ENCODE measurements at places on chromosomes 11 and 22.
A peak's percentile ranks its signal among the peaks of the same experiment; 100 is the strongest.

GRCh38 chr11:117273550-117274289 lies 17.4 kb upstream of the BACE1-AS start:
- no peaks in the 10 kb centered on the region for H3K36me3 ChIP-seq
- DNase-seq: no peak
- no peaks in the 10 kb centered on the region for H3K27me3 ChIP-seq
- no peak overlapping the region for H3K27ac ChIP-seq
- no peak overlapping the region for H3K4me3 ChIP-seq
- peaks cover 37% of the 10 kb centered on the region for H3K4me1 ChIP-seq

DNA sequence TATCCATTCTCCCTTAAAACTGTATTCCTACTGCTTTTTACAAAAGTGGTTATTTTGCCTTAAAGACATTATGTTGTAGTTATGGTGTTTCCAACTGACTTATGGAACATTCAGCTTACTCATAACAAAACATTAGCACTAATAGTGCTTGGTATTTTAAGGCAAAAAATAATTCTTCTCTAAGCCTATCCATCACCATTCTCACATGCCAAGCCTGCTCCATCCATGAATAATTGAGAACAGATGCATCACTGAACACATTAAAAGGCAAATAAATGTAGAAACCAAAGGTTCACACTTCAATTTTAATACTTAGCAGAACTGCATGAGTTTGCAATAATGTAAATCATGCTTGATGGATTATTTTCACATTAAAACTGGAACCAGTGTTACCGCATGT lies 42.3 kb upstream of the DDI1 start:
- H3K4me1 ChIP-seq: no peaks in the 10 kb centered on the region
- no peak for DNase-seq
- H3K27me3 ChIP-seq: no peaks in the 10 kb centered on the region

- no peaks in the 10 kb centered on the region for H3K36me3 ChIP-seq
- H3K4me3 ChIP-seq: no peak overlapping the region
- H3K4me1 ChIP-seq: no peaks in the 10 kb centered on the region
- H3K27ac ChIP-seq: no peak overlapping the region
- no peak for DNase-seq
- H3K27me3 ChIP-seq: no peaks in the 10 kb centered on the region
These were observed 29.9 kb downstream of the TPST2 start for GRCh38 chr22:26559961-26560575.

DNA sequence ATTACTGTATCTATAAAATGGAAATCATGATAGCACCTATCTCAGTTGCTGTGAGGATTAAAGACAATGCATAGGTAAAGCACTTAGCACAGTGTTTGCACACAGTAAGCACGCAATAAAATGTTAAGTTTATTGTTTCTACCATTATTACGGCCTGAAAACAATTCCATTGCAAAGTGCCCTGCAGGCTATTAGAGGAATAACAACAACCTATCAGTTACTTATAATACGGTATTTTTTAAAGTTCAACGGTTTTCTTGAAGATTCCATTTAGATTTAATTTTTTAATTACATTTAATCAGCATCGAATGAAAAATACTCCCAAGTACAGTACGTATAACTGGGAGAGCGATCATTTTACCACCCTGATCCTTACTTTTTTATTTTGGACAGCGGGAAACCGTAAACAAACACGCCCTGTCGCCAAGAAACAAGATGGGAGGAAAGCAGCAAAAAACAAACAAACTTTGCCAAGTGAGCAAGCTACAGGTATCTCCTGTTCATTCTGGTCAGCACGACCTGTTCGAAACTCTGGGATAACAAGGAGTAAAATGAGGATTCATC lies 893 bp downstream of the SLC36A4 start:
- no peaks in the 10 kb centered on the region for H3K36me3 ChIP-seq
- H3K4me3 ChIP-seq: peak overlapping the region; percentile 59
- peak overlapping the region; percentile 92 for H3K27ac ChIP-seq
- DNase-seq: no peak
- H3K27me3 ChIP-seq: no peaks in the 10 kb centered on the region

GRCh38 chr11:78828676-78829075 lies 254.0 kb upstream of the NARS2 start:
- H3K36me3 ChIP-seq: no peaks in the 10 kb centered on the region
- H3K27me3 ChIP-seq: no peaks in the 10 kb centered on the region
- H3K4me3 ChIP-seq: no peak overlapping the region
- DNase-seq: no peak
- H3K27ac ChIP-seq: no peak overlapping the region
- H3K4me1 ChIP-seq: no peaks in the 10 kb centered on the region

DNA sequence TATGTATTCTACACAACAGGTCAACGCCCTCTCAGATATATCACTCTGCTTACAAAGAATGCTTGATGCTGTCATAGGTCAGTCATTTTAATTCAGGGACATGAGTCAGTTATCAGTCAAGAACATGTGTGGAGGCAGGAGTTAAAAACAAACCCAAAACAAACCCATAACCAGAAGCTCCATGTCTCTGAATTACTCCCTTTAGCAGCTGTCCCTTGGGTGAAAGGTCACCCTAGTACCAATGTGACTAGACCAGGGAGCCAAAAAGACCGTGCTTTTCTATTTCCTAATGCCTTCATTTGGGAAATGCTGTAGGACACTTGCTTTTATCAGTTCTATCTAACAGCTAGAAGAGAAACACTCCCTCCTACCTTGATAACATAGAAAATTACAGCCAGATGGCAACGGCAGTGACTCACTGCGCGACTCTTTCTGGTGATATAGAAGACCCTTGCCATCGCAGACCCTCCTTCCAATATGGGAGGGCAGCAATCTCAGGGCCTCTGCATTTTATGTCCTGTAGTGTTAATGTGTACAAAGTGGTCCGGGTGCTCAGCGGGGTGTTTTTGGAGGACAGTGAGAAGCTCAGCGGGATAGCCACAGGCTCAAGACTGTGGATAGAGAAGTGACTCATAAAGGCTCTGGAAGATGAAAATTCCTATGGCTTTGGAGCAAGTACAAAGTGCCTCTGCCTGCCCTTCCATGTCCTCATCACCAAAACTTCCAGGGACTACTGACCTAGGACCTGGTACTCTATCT lies 24.8 kb downstream of the APOL5 start:
- H3K27me3 ChIP-seq: no peaks in the 10 kb centered on the region
- DNase-seq: no peak
- no peak overlapping the region for H3K4me3 ChIP-seq
- H3K4me1 ChIP-seq: no peaks in the 10 kb centered on the region

GRCh38 chr11:103397369-103397768 lies 288.1 kb downstream of the DYNC2H1 start:
- no peaks in the 10 kb centered on the region for H3K4me1 ChIP-seq
- no peak for DNase-seq
- H3K4me3 ChIP-seq: no peak overlapping the region
- H3K27ac ChIP-seq: no peak overlapping the region
- H3K36me3 ChIP-seq: no peaks in the 10 kb centered on the region

DNA sequence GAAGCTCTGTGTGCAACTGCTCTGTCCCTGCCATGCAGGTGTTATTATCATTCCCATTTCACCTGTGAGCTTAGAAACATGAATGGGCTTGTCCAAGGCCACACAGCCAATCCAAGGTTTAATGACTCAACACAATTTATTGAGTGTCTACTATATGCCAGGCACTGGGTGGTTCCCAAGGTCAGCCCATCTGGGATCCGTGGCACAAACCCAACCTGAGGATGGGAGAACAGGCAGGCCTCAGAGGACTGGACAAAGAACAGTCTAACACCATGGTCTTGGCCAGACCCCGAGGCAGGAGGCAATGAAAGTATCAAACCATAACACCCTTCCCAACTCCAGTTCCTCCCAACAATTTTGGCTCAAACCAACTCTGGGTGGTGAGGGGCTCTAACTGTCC lies 15.7 kb downstream of the SPATA19 start:
- no peak for DNase-seq
- H3K36me3 ChIP-seq: no peaks in the 10 kb centered on the region
- H3K4me1 ChIP-seq: no peaks in the 10 kb centered on the region
- H3K27me3 ChIP-seq: no peaks in the 10 kb centered on the region
- H3K4me3 ChIP-seq: no peak overlapping the region
- no peak overlapping the region for H3K27ac ChIP-seq

All from CD4-positive, alpha-beta memory T cell (primary cell).